ENCODE measurements at places on chromosomes 2 and 18.
A peak's percentile ranks its signal among the peaks of the same experiment; 100 is the strongest.

DNA sequence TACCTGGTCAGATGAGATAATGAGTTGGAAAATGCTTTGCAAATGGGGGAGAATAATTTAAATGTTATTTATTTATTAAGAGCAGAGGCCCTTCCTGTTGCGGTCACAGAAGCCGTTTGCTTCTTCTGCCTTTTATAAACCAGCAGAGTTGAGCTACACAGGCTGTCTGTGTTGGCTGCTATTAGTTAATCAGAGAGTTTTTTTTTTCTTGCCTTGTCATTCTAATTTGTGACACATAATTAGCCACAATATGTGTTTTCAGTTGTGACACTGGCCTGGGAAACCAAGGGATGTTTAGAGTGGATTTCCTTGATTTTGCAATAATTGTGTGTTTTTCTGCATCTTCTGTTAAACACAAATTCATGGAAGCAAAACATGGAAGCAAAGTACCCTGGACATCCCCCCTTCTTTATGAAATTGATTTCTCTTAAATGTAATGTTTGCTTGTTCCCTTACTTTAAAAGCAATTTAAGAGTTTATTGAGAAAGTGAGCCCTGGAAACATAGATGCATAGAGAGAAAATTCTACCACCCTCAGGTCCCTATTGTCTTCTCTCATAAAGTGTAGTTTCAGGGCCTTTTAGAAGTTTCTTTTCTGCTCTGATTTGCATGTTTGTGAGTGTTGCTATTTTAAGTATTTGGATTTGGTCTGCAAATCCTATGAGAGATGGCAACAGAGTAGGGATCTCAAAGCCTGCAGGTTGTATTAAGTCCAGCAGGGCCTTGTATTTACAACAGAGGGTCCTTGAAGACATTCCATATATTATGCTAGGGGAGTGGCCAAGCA lies 22.8 kb upstream of the IL37 start:
- DNase-seq = no peak

DNA sequence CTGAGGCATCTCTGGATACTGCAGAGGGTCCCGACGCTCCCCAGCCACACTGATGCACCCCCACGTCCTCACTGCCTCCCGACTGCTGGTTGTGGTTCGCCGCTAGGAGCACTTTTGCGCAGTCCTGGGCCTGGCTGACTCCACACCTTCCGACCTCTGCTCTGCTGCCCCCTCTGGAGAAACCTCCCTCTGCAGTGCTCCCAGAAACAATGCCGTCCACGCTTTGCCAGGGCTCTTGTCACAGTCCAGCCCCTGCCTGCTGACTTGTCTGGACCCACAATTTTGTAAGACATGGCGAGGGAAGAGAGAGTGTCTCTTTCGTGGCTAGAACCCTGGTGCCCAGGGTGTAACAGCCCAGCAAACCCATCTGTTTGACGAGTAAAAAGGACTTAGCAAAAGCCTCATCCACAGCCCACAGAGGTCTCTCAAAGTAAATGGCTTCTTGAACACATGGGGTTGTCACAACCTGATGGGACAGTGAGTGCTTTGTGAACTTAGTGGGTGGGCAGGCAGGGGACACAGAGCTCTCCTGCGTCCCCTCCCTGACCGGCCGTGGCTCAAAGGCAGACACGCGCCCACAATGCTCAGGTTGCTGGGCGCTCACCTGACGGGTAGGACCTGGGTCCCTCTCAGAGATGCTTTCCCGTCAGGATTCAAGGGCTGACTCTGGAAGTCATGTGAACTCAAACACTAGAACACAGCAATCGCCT lies 4.0 kb downstream of the COPS9 start:
- DNase-seq = peak; percentile 36

DNA sequence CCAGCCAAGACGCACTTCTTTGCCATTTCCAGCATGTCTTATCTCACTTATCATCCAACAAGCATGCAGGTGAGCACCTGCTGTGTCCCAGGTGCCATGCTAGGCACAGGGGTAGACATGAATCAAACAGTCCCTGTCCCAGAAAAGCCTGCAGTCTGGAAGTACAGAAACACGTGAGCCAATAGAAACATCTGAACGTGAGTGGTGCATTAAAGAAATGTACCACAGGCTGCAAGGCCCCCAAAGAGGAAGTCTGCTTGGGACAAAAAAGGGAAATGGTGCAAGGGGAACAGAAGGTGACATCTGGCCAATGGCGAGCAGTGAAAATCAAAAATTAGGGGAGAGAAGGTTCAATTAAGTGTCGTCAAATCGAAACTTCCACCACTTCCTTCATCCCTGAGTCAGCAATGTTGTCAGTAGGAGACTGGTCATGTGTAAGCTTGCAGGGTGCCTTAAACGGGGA lies 17.6 kb upstream of the TMEM247 start:
- DNase-seq = no peak

GRCh38 chr2:54058449-54058848 lies 57.0 kb upstream of the ACYP2 start:
- DNase-seq = no peak

DNA sequence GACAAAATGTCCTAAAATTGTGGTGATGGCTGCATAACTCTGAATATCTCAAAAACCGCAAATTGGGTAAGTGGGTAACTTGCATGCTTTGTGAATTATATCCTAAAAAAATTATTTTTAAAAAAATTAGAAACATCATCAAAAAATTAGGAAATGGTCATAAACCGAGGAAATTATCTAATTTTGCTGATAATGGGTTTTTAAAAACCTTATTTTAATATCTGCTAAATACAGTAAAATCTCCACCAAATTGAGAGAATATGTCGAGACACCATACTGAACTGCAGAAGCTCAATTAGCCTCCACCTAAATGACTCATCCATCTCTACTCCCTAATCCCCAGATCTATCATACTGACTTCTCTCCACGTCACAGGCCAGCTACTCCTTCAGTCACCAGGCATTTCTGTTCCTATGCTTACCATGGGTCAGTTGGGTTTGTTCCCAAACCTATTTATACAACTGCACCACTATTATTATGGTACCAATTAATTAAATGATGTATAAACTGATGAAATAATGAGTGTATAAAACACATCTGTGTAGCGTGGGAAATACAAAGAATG lies 36.1 kb downstream of the SPIRE1 start:
- no peak for DNase-seq

DNA sequence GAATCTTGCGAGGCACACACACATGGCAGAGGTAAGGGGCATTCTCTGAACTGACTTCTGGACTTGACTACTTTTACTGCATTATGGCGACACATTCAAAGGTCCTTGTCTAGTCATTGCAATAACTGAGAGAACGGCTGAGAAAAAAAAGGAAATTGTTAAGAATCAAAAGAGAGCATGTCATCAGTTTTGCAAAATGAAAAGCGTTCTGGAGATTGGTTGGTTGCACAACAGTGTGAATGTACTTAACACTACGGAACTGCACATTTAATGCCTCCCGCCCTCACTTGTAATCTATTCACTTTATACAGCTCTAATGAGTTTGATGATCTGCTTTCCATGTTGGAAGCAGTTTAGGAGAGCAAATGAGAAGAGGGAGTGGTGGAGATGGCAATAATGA lies 68.5 kb upstream of the NFU1 start:
- no peak for DNase-seq

DNA sequence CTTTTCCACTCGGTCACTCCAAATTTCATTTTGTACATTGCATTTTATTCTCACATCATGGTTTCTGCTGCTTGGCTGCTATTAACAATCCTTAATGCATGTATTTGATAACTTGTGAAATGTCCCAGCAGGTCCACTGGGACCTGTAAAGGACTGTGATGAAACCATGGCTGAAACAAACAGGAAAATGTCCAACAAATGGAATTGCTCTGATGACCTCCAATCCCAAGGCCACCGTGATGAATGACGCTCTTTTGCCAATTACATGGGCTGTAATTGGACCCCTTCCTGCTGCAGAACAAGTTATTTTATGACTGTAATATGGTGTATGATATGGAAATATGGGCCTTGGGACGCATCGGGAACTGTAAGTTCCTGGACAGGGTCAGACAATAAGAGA lies 224.2 kb upstream of the CXCR4 start:
- DNase-seq = no peak

DNA sequence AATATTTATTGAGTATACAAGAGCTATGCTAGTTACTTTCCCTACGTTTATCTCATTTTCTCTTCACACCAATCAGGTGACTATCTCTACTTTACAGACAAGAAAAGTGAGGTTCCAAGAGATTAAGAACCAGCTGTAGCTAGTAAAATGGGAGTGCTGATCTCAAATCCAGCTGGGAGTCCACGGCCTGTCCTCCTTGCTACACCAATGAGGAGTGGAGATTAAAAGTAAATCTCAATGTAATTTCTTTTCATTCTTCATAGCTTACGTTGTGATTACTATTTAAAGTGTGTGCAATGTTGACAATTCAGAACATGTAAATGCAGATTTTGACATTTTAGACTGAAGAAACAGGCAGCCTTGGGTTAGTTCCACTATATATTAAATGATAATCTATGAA lies 53.9 kb upstream of the NRP2 start:
- no peak for DNase-seq

DNA sequence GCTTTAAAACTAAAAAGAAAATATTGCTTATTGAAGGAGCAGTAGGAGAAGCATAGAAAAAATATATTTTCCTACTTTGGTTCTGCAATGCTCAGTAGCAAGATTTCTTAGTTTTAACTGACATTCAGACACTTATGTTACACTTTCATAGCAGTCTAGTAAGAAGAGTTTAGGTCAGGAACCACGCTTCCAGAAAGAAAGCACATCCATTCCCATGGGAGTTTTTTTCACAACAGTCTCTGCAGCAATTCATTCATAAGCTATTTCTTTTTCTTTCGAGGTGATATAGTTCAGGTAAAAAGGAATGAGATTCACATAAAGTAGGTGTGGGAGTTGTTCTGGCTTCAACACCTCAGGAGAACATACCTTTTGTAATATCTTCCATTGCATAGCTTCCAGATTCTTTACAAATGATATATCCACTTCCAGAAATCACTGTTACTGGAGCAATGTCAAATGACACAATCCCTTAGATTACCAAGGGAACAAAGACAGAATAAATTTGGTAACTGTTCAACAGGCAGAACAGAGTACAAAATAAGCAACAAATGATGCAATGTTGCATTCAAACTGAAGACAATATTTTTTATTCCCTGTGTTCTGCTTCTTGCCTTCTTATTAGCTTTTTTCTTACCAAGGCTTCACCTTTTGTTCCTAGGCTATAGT lies 95.2 kb upstream of the GULP1 start:
- DNase-seq = no peak

GRCh38 chr2:220513573-220514288 lies 886.3 kb downstream of the SLC4A3 start:
- no peak for DNase-seq

GRCh38 chr2:231882646-231883045 lies 43.5 kb downstream of the NPPC start:
- DNase-seq = peak; percentile 25

GRCh38 chr2:227152093-227152766 lies 11.8 kb downstream of the COL4A4 start:
- no peak for DNase-seq

- DNase-seq = peak; percentile 63
Measured at GRCh38 chr2:113202305-113203216, 28.8 kb downstream of the PSD4 start.

GRCh38 chr2:16413947-16414346 lies 251.7 kb downstream of the CYRIA start:
- no peak for DNase-seq

GRCh38 chr2:19580830-19581229 lies 222.4 kb upstream of the OSR1 start:
- no peak for DNase-seq

DNA sequence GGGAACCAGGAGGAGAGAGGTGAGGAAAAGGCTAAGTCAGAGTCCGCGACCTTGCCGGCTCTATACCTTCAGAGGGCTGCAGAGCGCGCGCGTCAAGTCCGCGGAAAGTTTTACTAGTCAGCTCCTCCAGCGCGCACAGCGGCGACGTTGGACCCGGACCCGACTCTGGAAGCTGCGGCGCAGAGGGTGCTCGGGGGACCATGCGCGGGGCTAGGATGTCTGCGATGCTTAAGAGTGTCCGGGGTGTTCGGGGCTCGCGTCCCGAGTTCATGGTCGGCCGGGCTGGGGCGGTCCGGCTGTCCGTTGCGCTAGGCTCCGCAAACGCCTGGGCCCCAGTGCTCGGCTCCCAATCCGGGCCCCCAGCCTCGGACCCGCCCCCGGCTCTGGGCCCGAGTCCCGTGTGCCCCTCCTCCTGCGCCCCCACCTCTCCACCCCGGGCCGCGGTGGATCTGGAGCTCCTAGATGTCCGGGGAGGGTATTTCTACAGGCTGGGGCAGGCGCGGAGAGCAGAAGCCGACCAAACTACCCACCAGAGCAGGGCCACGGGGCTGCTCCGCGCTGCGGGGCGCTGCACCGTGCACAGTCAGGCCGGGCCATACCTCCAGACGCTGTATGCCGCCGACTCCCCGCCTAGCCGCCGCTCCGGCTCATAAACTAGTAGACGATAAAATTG lies at the start of gene LBX2:
Gene LBX2 (minus strand): TSS at position 337 of the 673 bp plus-strand sequence. CDS start 66 bp downstream, at position 271.
- DNase-seq = no peak

DNA sequence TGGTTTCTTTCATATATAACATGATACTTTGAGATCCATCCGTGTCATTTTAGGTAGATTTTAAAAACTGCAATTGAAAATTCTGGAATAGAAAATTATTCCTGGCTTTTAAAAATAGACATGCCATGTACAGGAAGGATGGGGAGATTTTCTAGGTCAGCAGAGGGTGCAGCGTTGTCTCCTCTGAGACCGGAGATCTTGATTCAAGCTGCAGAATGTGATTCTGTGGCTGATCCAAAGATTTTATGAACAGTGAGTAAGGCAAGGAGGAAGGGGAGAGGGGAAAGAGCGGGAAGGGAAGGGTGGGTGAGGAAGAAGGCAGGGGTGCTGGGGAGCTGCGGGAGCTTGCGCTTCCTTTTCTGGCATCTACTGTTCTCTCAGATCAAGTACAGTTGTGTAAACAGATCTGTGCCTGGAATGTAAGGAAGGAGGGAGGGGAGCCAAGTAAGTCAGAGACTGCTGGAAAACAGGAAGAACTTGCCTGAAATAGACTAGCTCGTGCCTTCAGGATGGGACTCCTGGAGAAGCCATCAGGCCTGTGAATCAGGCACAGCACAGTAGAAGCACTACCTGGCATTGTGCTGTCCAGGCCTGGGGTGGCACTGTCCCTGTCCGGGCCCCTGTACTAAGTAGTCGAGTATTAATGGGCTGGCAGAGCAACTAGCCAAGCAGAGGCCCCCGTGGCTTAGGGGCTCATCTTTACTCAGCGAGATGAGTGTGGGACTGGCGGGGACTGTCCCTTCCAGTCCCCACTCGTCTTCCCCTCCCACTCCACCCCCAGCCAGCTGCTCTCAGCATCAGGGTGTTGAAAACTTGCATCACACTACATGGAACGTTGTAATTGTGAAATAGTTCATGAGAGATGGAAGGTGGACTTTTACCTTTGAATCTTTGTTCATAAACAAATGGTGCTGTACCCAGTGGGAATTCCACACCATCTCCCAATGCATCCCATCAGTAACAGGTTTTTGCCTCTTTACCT lies 163.5 kb downstream of the UXS1 start:
- peak; percentile 70 for DNase-seq

GRCh38 chr2:54411801-54412354 lies 44.2 kb upstream of the SPTBN1 start:
- DNase-seq = no peak

All from sciatic nerve (tissue), 2 donors.